Muscle of leg (tissue), 16 donors: ENCODE measurements at places on chromosomes 4 and X. TPM values are rescaled to one million over a fixed set of nuclear protein-coding genes. Genes with fewer than 3 reads are reported as not detected.

GRCh38 chr4:97317671-97318070 lies 825.6 kb downstream of the STPG2 start:
- no peak for DNase-seq

DNA sequence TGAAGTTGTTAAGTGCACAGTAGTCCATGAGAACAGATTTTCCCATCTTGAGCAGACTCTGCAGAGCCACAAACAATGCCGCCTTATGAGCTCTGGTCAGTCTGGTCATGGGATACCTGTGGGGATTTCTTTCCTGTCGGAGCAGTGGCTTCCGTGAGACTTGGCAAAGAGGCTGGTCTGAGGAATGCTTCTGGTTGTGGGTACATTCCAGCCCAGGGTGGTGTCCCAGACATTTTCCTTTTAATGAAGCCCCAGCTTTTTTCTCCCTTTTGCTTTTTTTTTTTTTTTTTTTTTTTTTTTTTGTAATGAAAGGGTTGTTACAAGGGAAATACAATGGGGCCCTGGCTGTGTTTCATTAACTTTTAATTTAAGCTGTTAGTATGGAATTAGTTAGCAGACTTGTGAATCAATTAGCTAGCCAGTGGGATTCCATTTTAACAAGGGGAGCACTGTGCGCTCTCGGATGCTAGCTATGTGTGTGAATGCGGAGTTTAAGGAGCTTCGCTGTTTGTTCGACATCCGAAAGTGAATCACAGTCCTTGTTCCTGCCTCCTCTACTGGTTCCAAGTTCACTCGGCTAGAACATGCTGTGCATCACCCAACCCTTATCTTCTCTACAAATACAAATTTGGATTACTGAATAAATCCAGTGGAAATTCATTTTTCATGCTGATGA lies 225.1 kb downstream of the CBR4 start:
- no peak for DNase-seq

DNA sequence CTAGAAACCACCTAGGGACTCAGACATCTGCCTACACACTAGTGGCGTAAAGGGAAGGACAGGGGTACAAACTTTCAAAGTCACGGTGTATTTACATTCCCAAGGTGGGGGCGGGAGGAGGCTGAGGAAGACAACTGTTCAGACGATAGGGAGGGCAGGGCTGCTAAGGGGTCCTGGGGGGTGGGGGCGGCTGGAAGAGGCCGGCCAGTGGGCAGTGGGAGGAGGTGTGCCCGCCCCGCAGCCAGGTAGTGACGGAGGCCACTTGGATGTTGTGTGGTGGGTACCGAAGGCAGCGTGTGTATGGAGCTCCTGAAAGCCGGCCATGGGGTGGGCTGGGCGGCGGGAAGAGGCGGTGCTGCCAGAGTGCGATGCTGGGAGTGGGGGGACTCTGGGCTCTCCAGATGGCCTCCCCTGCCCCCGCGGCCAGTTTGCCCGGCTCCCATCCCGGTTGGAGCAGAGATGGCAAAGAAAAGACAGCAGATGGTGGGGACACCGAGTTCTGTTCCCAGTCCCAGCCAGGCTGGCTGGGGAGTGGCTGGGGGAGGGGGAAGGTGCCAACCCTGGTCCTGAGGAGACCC lies 24.2 kb downstream of the L1CAM start:
- no peak for DNase-seq

DNA sequence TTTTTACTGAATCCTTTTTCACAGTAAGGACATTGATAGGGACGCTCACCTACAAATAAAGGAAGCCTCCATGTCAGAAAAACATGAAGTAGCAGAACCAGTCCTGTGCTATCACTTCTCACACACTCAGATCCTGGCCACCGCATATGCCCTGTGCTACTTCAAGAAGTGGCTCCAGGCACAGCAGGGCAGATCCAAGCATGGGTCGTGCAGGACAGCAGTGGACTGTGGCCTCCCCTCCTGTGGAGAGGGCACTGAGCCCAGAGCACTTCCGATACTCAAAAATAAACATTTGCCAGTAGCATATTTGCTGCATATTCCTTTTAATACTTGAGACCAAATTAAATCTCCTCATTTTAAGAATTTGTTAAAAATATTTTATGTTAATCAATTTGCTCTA lies 167.9 kb downstream of the PRDM5 start:
- DNase-seq, result no peak

GRCh38 chr4:26008737-26009136 lies 94.7 kb downstream of the SMIM20 start:
- no peak for DNase-seq

Gene MAGEA2B
- polyA plus RNA-seq, result not detected

Gene C4orf50
- polyA plus RNA-seq, result 0.01 TPM

DNA sequence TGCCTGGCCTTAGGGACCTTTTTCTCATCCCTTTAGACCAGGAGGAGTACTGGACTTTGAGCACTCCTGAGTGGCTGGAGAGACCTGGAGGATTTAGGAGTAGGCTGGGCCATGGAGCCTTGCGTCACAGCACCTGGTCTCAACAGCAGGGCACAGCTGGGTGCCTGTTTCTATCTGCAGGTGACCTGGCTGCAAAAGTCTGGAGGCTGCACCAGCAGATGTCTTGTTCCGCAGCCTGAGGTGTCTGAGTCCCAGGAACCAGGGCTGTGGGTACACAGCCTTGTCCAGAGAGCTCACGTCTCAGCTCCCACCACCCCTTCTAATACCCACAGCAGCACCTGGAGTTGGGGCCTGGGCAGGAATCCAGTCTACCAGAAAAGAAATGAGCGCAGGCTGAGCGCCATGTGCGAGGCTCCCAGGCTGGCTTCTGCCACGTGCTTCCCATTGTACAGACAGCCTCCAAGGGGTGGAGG lies 5.0 kb upstream of the NSD2 start:
- no peak for DNase-seq

- DNase-seq, result no peak
These were observed 3.1 kb downstream of the POU3F4 start for GRCh38 chrX:83511208-83511607.

DNA sequence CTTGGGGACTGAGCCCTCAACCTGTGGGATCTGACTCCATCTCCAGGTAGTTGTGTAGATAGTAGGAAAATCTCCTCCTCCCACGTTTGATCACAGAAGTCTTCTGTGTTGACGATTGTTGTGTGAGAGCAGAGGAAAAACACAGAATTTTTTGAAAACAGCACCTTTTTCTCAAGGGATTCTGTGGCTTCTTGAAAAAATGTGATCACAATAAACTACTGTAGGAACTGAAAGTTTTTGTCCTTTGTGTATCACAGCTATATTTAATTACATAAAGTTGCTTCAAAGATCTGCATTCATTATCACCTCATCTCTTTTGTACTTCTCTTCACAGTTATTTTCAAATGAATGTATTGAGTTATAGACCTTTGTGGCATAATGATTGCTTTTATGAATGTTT lies 85.1 kb downstream of the AFF1 start:
- DNase-seq, result no peak

DNA sequence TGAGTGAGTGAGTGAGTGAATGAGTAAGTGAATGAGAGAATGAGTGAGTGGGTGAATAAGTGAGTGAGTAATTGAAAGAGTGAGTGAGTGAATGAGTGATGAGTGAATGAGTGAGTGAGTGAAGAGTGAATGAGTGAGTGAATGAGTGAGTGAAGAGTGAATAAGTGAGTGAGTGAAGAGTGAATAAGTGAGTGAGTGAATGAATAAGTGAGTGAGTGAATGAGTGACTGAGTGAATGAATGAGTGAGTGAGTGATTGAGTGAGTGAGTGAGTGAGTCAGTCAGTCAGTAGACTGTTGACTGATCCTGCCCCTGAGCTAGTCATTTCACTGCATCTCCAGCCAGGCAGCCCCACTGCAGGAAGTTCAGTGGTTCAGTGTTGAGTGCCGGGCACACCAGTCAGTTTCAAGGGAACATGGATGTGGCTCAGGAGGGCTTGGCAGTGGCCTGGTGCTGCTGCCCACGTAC lies 228.4 kb upstream of the PSAPL1 start:
- DNase-seq, result no peak

Gene NALF2
- 0.98 TPM for polyA plus RNA-seq

DNA sequence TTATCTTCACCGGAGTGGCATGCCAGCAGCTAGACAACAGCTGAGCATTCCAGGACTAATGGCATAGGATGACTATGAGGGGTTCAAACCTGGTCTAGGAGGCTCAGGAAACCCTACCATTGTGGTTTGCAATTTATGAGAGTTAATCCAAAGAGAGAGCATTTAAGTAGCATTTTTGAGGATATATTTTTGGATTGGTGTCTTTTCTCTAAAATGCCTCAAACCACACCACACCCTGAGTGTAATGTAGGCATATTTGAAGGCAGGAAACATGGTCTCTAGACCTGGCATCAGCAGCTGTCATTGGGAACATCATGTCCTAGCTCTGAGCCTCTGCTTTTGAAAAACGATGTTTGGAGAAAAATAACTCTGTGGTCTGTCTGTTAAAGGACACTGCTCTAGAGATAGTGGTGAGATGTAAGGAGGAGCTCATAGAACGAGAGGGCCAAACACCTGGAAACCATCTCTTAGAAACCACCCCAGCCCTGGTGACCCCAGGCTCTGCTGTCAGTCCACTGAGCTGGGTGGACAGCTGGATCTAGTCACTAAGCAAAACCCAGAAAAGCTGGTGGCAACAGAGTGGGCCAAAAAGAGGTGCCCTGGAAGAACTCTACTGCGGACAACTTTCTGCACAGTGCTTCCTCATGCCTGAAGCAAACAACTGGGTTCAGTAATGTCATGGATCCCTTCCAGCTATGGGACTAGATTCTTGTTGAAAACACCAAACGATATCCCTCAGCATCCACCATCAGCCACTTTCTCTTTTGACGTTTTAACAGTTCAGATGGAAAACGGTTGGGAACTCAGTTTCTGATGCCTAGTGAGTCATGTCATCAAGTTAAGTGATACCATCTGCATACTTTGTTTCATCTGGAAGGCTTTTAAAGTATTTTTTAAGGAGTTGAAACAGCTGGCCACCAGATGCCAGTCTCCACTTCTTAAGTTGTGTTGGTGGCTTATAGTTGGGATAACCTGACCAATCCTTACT lies 100.2 kb upstream of the C1QTNF7 start:
- DNase-seq, result peak; percentile 24

DNA sequence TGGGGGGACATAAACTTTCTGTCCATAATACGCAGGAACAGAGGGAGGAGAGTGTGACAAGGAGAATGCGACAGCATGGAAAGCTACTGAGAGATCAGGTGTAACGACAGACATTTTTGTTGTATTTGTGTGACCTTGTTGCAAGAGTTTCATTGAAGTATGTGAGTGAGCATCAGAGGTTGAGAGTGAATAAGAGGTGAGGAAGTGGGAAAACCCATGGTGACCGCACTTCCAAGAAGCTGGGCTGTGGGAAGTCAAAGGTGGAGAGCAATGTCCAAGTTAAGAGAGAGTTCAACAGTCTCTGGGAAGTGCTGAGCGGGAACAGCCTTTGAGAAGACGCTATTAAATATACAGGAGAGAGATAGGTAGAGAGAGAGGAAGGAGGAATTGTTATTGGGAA lies 76.4 kb upstream of the PGRMC2 start:
- no peak for DNase-seq

DNA sequence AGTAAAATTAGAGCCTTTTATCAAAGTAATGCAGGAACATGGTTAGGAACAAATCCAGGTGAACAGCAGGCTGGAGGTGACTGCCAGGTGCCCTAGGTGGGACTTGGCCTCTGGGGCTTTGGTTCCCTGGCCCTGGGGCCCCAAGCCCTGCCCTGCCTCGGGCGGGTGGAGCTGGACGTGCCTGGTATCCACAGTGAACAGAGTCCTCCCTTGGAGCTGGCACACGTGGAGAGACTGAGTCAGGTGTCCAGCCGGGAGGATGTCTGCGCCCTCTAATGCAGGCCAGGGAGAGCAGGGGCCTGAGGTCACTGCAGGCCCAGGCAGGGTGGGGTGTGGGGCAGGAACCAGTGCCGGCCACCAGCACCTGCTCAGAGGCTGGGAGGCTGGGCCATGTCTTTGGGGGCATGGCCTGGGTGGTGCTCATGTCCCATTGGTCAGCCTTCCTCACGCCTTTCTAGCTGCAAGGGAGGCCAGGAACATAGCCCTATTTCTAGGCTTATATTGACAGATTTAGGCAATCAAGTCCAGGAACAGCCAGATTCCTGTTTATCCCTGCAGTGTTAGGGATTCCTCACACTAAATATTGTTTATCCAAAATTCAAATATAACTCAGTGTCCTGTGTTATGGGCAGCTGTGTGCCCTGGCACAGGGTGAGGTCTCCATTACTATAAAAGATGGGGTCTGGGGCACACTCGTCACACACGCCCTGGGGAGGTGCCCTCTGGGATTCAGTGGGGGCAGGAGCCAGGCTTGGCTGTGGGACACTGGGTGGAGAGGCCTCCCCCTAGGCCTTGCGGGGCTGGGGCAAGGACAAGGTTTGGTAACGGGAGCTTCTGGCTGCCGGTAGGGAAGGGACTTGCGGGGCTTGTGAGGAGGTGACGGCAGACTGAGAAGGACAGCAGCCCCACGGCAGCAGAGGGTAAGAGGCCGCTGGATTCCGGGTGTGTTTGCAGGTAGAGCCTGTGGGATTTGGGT lies 14.3 kb upstream of the NAT8L start:
- DNase-seq, result no peak

- no peak for DNase-seq
These were observed 7.8 kb downstream of the LNX1 start for GRCh38 chr4:53583513-53583912.

DNA sequence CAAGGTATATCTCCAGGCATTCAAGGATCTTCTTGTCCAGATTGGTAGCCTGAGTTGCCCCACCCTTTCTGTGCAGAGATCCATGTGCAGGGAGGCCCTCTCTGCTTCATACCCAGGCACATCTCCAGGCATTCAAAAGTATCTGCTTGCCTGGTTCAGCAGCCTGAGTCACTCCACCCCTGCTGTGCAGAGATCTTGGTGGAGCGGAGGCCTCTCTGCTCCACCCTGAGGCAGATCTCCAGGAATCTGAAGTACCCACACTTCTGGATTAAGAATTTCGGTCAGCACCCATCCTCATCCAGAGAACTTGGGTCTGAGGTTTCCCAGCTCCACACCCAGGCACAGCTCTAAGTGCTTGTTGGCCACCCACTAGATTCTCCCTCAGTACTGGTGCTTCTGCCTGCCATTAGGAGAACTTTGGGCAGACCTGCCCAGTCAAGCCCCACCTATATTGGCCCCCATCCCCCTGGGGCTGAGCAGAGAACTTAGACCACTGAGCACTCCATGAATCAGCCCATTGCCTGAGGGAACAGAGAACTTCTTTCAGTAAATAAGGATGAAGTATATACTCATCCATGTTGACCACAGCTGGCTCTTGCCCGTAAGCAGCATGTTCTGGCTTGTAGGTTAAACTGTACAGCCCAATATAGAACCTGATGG lies 199.5 kb upstream of the ZCCHC13 start:
- DNase-seq, result no peak

Gene UGT2A1
- 0.07 TPM for polyA plus RNA-seq

GRCh38 chrX:125004799-125005198 lies 314.9 kb upstream of the TEX13C start:
- DNase-seq, result no peak

DNA sequence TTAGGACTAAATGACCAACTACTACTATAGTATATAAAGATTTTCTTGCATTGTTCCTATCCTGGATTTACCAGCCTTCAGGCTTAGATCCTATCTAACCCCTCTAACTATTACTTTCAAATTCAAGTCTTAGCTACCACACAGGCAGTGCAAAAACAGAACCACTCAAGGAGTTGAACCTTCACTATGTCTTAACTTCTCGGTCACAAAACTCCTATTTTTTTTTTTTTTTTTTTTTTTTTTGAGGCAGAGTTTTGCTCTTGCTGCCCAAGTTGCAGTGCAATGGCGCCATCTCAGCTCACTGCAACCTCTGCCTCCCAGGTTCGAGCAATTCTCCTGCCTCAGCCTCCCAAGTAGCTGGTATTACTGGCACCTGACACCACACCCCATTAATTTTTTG lies 6.3 kb upstream of the FAM200B start:
- DNase-seq, result no peak

GRCh38 chr4:3388471-3389232 lies 53.1 kb upstream of the HGFAC start:
- DNase-seq, result peak; percentile 82

- DNase-seq, result peak; percentile 88
These were observed 305 bp upstream of the MAB21L2 start for GRCh38 chr4:150581641-150582051.
